Left ventricle myocardium inferior (tissue), 1 donor: ENCODE measurements at places on chromosomes 1 and 21. TPM values are rescaled to one million over a fixed set of nuclear protein-coding genes. Genes with fewer than 3 reads are reported as not detected.

Gene KRTAP21-2
- not detected for total RNA-seq

GRCh38 chr1:76993036-76993435 lies 125.8 kb downstream of the ST6GALNAC5 start:
- H3K27ac ChIP-seq: no peak overlapping the region
- no peaks in the 10 kb centered on the region for H3K4me1 ChIP-seq
- H3K36me3 ChIP-seq: no peaks in the 10 kb centered on the region
- H3K27me3 ChIP-seq: peaks cover 4% of the 10 kb centered on the region

DNA sequence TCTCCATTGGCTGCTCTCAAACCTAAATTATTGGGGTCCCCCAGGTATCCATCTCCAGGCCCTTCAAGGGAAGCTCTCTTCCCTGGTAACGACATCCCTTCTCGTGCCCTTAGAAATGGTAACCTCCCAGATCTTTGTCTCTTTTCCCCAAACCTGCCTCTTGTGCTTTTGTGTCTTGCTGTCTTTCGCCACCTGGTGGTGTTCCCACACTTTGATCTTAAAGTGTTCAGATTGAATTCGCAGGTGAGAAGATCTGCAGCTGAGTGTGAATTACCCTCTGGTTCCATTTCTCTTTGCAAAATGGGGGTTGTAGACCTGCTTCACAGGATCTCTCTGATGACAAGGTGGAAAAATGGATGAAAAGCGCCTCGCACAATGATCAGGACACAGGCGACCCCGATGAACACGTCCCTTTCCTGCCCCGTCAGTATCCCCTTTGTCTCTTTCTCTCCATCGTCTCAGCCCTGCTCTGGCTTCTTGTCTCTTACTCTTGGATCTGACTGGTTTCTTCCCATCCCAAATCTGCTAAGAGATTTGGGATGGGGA lies 53.1 kb downstream of the DOP1B start:
- peaks cover 43% of the 10 kb centered on the region for H3K36me3 ChIP-seq
- H3K27ac ChIP-seq: no peak overlapping the region
- no peaks in the 10 kb centered on the region for H3K27me3 ChIP-seq

Gene DYNLT5
- 3.1 TPM for total RNA-seq

DNA sequence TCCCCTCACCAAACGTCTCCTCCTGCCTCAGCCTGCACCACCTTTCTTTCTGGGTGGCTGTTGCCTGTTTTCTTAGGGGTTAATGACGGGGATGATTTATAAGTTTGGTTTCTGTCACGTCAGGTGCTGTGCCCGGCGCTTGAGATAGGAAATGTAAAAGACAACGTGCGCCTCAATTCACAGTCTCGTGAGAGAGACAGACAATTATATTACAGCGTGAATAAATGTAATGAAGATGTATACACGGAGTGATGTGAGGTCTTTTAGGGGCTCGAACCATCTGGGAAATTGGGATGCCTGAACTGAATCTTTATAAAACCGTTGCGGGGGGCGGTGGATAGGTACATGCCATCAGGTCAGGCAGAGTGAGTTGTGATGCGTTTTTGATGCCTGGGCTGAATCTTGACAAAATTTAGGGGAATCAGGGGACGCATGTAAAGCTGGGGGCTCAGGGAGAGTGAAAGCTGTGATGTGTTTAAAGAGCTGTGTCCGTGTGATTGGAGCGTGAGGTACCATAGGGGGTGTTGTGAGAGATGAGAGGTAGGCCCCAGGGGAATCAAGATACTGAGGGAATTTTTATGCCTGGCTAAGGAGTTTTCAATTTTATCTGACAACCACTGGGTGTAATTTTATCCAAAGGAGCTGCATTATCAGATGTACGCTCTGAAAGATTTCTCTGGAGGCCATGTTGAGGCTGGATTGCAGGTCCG lies 831 bp downstream of the TIPRL start:
- DNase-seq: no peak
- H3K36me3 ChIP-seq: no peaks in the 10 kb centered on the region
- H3K4me1 ChIP-seq: peaks cover 18% of the 10 kb centered on the region
- H3K4me3 ChIP-seq: peak overlapping the region; percentile 75

Gene IARS2
- total RNA-seq: 77.5 TPM

GRCh38 chr1:214493126-214493796 lies 58.1 kb downstream of the PTPN14 start:
- peaks cover 45% of the 10 kb centered on the region for H3K4me1 ChIP-seq
- H3K27me3 ChIP-seq: no peaks in the 10 kb centered on the region
- no peak overlapping the region for H3K4me3 ChIP-seq
- no peaks in the 10 kb centered on the region for H3K36me3 ChIP-seq
- no peak overlapping the region for H3K27ac ChIP-seq

DNA sequence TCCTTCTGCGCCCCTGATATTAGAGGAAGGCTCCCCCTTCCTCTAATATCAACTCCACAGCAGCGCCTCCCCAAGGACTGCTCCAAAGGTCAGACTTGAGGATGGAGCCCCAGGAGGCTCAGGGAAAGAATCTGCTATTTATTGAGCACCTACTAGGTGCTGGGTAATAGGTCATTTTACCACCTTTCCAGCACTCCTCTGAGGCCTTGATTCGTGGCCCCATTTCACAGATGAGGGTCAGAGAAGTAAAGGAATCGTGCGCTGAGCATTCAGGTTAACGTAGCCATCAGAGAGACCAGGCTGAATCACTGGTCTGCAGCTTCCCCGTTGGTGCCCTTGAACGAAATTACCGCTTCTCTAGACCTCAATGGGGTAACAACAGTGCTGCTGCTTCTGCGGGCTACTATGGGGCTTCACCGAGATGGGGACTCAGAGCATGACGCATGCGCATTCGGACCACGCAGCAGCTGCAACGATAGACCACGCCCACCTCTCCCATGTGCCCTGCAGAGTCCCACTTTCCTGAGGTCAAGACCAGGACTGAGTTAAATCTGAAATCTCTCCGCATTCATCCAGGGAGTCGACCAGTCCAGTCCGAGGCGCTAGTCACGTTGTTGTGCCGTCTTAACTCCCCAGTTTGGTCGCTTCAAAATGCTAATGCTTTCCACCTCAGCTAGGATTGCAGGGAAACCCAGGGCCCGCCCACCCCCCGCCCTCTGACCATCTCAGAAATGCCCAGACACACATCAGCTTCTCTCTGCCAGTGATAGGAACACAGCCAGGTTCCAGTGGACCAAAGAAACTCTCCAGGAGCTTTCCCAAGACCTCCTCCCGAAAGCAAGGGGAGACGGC lies 12.9 kb downstream of the CAMK2N1 start:
- no peak overlapping the region for H3K27ac ChIP-seq
- H3K4me1 ChIP-seq: peaks cover 24% of the 10 kb centered on the region
- peak; percentile 70 for DNase-seq
- peaks cover 64% of the 10 kb centered on the region for H3K27me3 ChIP-seq
- H3K4me3 ChIP-seq: no peak overlapping the region

DNA sequence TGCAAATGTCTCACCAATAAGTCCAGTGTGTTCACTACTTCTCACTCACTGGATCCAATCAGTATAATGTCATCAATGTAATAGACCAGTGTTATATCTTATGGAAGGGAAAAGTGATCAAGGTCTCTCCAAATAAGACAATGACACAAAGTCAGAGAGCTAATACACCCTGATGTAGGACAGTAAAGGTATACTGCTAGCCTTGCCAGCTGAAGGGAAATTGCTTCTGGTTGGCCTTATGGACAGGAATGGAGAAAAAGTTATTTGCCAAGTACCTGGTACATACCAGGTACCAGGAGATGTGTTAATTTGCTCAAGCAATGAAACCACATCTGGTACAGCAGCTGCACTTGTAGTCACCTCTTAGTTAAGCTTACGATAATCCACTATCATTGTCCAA lies 141.0 kb downstream of the LTN1 start:
- no peaks in the 10 kb centered on the region for H3K27me3 ChIP-seq
- H3K4me1 ChIP-seq: peaks cover 9% of the 10 kb centered on the region
- H3K4me3 ChIP-seq: no peak overlapping the region

Gene EFNA4
- total RNA-seq: 1.7 TPM
